Ovary (tissue), 10 donors: ENCODE measurements at places on chromosomes 16 and 17.

- DNase-seq: no peak
Measured at GRCh38 chr17:80443916-80444643, 29.1 kb downstream of the ENDOV start.

DNA sequence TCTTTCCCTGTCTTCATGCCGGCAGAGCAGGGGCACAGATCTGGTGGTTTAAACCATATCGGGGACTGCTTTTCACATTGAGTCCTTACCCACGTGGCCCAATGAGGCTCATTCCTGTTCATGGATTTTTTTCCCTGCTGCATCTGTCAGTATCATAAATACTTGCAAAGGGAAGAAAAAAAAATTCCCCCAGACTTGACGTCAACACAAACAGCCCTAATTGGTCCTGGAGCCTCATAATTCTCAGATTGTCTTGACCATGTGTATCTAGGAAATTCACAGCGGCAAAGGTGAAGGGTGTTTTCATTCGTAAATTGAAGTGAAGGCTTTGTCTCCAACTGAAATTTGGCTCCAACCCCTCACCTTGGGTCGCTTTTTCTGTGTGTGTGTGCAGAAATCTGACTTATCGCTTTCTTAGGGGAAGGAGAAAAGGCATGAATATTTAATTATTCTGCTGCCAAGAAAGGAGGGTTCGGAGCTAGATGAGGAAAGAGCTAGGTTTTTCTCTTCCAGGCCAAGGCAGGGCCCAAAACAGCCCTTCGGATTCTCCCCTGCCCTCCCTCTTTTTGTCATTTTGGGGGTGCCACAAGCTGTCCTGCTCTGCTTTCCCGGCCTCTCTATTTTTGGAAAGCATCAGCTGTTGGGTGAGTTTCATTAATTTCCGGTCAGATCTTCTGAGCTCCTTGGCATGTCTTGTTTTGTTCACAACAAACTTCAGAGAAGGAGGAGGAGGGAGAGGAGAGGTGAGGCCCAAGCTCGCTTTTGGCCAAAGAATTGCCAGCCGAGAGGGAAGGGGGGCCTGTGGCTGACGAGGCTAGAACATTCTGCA, 17.8 kb upstream of the CIBAR2 start:
- DNase-seq: peak; percentile 63

DNA sequence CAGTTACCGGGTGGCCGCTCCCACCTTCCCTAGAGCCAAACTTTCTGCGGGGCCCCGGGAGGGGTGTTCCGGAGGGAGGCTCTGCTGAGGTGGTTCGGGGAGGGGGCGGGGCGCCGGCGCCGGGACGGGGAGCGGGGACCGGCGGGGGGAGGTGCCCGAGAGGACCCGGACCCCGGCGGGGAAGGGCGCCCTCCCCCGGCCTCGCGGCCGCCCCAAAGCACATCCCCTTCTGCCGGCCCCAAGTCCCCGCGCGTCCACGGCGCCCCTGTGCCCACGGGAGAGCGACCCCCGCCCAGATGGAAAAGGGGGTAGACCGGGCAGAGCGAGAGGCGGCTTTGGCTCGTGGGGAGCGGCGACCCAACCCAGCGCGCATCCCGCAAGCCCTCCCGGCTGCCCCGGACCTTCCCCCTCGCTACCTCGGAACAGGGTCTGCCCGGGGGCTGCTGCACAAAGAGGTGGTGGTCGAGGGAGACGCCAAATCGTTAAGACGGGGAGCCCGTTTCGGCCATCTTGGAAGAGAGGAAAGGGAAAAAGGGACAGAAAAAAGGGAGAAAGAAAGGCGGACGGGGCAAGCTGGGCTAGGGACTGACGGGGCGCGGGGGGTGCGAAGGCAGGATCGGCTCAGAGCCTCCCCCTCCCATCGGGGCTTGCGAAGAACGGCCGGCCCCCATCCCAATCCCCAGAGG, 530 bp downstream of the PCGF2 start:
- DNase-seq: peak; percentile 77

- no peak for DNase-seq
Measured at GRCh38 chr17:49015924-49016774, 19.0 kb downstream of the IGF2BP1 start.

DNA sequence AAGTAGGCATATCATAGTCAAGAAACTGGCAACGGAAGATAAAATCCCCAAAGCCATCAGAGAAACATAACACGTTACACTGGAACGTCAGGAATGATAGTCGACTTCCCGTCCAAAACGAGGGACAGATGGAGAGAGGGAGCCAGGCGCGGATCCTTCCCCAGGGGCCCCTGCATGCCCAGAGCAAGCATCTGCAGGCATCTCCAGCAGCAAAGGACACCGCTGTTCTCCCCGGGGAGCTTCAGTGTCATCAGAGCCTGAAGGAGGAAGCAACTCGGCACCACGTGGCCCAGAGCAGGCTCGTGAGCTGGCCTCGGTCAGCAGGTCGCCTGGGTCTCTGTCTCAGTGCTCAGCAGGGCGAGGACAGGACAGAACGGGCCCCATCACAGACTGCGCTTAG, 50.1 kb downstream of the LMF1 start:
- DNase-seq: no peak

- DNase-seq: peak; percentile 96
Measured at GRCh38 chr17:75876938-75877751, 1.2 kb downstream of the TRIM47 start.

DNA sequence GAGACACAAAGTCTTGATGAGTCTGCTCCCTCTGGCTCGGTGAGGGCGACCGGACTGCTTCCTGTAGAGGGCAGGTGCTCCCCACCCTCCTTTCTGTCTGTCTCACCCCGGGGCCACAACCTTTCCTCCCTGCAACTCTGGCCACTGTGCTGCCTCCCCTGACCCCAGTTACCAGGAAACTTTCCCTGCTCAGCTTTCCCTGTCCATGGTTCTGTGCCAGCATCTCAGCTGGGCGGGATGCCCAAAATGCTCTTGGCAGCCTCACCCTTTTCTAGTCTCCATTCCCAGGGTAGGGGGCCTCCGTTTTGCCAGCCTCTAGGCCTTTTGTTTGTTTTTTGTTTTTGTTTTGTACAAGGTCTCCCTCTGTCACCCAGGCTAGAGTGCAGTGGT, 1.4 kb downstream of the PLD2 start:
- peak; percentile 71 for DNase-seq

GRCh38 chr17:41814195-41814594, 1.4 kb downstream of the FKBP10 start:
- no peak for DNase-seq

DNA sequence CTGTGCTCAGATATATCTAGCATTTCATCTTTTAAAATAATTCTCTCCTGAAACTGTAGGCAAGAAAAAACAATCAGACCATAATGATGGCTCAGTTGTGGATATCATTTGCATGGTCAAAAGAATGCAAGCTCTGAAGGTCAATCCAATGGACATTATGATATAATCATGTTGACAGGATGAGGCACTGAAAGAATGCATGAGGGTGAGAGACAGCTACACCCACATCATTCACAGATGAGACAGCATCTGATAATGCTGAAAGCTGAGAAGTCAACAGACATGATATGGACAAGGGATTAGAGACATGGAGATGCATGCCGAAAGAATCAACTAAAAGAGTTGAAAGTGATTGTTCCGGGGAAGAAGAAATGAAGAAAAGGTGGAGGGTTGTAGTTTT, 346.4 kb upstream of the CDH5 start:
- no peak for DNase-seq

- DNase-seq: no peak
Measured at GRCh38 chr17:42185621-42185930, 324 bp upstream of the HCRT start.

DNA sequence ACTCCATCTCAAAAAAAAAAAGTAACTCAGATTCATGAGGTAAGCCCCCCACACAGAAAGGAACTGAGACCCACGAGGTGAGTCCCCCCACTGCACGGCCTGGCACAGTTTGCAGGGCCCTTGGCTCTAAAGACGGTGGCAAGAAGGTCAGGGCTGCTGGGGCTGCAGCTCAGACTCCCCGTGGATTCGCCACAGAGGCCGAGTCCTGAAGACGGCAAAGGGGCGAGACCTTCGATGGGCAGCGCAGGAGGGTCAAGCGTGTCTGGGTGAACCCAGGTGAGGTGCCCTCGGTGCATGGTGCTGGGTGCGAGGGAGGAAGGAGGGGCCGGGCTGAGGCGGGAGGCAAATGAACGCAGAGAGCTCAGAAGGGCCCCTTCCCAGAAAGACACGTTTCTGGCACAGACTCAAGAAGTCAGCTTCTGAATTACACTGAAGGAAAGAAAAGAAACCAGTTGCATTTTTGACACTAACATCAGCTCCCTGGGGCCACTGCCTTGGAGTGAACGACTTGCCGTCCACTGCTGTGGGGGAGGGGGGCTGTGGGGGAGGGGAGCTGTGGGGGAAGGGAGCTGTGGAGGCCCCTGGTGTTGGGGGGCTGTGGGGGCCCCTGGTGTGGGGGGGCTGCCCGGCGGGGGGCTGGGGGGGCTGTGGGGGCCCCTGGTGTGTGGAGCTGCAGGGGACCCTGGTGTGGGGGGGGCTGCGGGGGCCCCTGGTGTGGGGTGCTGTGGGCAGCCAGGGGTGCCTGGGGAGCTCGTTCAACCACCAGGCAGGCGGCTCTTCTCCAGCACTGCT, 69.8 kb upstream of the METRNL start:
- no peak for DNase-seq

DNA sequence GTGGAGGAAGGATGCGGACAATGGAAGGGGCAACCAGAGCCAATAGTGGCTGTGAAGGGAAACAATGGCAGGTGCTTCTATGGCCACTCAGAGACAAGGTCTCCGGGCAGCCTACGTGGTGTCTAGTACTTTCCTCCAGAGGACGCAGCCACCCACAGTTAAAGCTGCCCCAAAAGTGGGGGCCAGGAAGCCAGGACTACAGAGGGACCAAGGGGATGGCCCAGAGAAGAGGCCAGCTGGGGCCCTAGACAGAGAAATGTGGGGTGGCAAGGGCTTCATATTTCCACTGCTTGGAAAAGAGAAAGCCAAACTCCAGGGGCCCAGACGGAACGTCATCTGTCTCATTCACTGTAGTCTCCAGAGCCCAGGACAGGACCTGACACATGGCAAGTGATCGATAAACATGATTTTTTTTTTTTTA, 837 bp upstream of the PER1 start:
- DNase-seq: peak; percentile 62

DNA sequence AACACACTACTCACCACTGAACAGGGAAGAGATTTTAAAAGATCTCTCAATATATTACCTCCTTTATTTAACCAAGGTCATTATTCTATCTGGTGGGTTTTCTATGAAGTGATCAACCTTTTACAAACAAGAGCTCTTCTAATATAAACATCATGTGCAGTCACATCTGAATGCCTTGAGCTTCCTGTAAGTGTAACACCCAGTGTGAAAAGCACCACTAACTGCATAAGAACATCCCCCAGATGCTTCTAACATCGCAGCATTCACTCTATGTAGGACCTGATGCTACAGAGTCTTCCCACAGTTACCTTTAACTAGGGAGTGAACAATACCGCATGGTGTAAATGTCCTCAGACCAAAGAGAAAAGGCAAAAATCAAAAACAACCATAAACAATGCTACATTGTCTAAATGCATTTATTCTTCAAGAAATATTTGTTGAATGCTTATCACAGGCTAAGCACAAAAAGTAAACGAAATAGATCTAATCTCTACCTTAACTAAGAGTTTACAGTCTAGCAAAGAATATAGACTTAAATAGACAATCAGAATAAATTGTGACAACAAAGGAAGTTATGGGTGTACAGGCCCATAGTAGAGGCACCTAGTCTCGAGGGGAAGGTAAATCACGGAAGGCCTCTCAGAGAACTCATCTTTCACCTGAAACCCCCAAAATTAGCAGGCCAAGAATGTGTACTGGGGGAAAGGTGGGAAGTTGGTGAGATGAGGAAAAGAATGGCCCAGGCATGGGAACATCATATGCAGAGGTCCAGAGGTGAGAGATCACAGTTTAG, 16.2 kb downstream of the SKAP1 start:
- DNase-seq: no peak
